Common myeloid progenitor, CD34-positive (primary cell): ENCODE measurements at places on chromosomes 7 and 10.

GRCh38 chr7:25037325-25037724 is 57.3 kb upstream of the OSBPL3 start:
- H3K27me3 ChIP-seq, result no peaks in the 10 kb centered on the region
- no peak overlapping the region for H3K4me3 ChIP-seq
- no peak overlapping the region for H3K27ac ChIP-seq

GRCh38 chr10:13712476-13712836 is 125.7 kb downstream of the PRPF18 start:
- no peak overlapping the region for H3K4me3 ChIP-seq
- no peak overlapping the region for H3K27ac ChIP-seq
- DNase-seq, result no peak
- H3K4me1 ChIP-seq, result peaks cover 14% of the 10 kb centered on the region

DNA sequence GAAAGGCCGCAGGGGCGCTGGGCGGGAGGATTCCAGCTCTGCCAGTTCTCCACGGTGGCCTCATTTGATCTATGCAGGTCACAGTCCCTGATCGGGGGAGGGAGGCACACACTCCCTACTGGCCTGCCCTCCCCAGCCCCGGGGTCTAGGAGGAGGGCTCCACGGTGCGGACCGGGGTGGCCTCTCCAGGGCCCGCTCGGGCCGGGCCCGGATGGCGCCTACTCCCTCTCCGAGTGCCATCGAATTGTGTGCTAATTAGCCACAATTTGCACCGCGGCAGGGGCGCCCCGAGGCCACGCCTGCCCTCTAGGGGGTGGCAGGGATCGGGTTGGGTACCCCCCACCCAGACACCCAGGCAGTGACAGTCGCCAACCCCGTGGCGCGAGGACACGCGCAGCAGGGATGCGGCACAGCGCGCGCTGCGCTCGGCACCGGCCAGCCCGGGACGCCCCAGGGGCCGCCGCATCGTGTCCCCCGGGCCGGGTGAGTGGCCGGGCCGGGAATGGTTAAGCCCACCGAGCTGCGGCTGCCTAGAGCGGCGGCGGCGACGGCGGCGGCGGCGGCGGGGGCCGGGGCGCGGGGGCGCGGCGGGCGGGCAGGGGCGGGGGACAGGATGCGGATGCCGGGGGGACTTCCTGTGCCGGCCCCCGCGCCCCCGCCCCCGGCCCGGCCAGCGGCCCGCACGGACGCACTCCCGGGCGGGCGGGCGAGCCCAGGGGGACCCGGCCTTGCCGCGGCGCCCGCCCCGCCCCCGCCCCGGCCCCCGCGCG is at the start of gene ZNF853:
Gene ZNF853 (plus strand): TSS at position 658 of the 770 bp plus-strand sequence. CDS start 565 bp downstream, outside the sequence.
- peak within 1 kb of the TSS; percentile 83 for H3K4me3 ChIP-seq
- no peak within 1 kb of the TSS for H3K27ac ChIP-seq
- no peaks in the 10 kb centered on the region for H3K27me3 ChIP-seq
- H3K36me3 ChIP-seq, result no peaks in the 10 kb centered on the region

- no peak for DNase-seq
- H3K4me3 ChIP-seq, result no peak overlapping the region
- H3K27ac ChIP-seq, result no peak overlapping the region
- H3K27me3 ChIP-seq, result peaks cover 15% of the 10 kb centered on the region
- no peaks in the 10 kb centered on the region for H3K36me3 ChIP-seq
These were observed 29.3 kb upstream of the RNF32 start for GRCh38 chr7:156611014-156612010.
